NCI-H2029 (cell line): ENCODE measurements at places on chromosomes 12 and 14.
A peak's percentile ranks its signal among the peaks of the same experiment; 100 is the strongest.

DNA sequence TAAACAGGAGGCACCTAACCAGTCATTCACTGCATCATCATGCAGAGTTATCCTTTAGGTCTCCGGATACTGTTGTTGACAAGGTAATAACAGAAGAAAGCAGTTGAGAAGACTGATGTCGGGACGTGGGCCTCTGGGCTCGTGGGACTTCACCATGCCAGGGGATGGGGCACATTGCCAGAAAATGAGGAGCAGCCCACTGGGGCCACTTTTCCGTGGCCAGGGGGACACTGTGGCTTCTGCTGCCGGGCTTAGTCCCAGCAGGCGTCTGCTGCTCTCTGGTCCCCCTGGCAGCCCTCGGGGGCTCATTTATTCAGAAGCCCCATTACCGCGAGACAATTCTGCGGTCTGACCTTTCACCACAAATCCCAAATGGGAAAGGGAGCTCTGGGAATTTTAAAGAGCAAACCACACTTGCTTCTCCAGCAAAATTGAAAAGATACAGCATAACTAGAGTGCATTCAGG, 201.2 kb downstream of the DAD1 start:
- DNase-seq: no peak

DNA sequence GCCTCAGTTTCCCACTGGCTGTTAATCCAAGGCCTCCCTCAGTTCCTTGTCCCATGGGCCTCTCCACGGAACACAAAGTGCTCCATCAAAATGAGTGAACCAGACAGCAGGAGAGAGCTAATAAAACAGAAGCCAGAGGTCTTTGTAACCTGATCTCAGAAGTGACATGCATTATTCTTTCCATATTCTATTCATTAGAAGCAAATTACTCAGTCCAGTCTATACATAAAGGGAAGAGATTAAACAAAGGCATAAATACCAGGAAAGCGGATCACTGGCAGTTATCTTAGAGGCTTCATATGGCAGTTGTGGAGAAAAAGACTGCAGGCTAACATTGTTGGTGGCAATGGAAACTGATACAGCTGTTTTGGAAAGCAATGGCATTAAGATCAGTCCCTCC, 170.6 kb upstream of the GARIN6 start:
- DNase-seq: no peak

- DNase-seq: no peak
These were observed 35.8 kb upstream of the SPPL3 start for GRCh38 chr12:120940006-120940405.

- DNase-seq: no peak
These were observed 60.5 kb downstream of the ESR2 start for GRCh38 chr14:64233531-64234190.

GRCh38 chr12:108211157-108211556, 82.1 kb downstream of the WSCD2 start:
- no peak for DNase-seq

DNA sequence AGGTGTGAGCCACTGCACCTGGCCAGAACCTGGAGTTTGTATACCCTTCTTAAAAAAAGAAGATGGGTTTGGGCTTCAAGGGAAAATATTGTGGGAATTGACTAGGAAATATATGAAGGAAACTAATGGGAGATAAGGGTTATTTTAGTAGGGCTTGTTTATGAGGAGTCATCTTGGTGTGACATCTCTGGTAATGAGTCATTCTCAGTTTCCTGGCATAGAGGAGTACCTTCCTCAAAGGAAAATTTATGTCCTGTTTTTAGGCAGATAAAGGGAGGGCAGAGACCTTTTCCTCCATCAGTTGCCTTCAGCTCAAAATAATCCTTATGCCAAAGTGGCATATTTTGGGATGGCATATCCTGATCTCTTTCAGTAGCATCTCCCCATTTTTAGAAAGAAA, 30.6 kb upstream of the NFKBIA start:
- no peak for DNase-seq

- no peak for DNase-seq
These were observed 601 bp downstream of the ZNF839 start for GRCh38 chr14:102320033-102320660.

- peak; percentile 67 for DNase-seq
These were observed 169.5 kb upstream of the RTL1 start for GRCh38 chr14:101072945-101073597.

DNA sequence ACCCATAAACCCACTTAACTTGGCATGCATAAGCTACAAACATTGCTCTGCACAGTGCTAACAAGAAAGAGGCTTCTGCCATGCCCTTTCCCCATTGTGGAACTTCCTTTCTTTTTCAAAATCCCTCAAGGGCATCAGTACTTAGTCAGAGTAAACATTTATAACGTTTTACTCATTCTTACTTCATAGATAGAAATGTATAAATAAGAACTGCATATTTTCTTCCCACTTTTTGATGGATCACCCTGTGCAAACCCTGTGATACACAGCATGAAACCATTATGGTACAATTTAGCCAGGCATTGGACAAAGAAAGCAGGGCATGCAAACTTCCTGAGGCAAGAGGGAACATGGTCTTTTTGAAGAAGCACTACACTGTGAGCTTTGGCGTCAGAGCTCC, 113.8 kb upstream of the FOXG1 start:
- DNase-seq: no peak

- no peak for DNase-seq
These were observed 30.4 kb upstream of the GCH1 start for GRCh38 chr14:54933006-54933405.

DNA sequence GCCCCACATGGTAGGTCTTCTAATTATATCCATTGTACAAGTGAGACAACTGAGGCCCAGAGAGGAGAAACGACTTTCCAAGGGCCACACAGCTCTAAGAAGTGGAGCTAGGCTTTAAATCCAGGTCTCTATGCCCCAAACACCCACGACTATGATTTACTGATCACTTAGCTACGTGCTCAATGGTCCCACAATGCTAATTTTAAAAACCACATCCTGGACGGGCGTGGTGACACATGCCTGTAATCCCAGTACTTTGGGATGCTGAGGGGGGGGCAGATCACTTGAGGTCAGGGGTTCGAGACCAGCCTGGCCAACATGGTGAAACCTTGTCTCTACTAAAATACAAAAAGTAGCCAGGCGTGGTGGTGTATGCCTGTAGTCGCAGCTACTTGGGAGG, 8.4 kb upstream of the MLEC start:
- no peak for DNase-seq

DNA sequence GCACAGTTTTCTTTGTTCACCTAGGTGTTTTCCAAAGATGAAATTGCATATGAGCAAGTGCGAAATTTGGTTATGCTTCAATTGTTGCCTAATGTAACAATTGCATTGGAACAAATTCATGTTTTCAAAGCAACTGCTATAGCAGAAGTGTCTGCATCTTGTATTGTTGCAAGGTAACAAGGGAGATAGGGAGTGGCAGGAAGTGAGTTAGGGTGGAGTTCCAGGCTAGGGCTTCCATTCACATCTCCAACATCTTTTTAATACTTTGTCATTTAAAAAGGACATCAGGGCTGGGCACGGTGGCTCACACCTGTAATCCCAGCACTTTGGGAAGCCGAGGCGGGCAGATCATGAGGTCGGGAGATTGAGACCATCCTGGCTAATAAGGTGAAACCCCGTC, 312.3 kb upstream of the E2F7 start:
- DNase-seq: no peak

GRCh38 chr12:3076730-3077571, at the start of gene TSPAN9:
Gene TSPAN9 (plus strand): TSS chr12:3077379. CDS start chr12:3201194, 123,815 bp downstream.
- peak; percentile 74 for DNase-seq

DNA sequence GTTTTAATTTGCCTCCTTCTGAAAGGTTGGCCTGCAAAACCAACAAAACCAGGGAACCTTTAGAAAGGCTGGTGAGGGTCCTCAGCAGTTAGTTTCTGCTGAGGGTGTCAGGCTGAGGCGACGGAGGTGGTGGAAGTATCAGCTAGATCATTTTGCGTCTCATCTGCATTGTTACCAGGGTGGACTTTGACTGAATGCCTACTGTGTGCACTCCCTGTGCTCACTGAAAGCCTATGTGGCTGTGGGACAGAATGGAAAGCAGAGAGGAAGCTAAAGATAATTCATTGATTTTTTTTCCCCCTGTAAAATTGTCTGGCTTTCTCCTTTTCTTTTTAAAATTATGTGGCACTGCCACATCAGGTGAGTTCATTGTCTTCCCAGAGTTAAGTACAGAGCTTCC, 68.4 kb upstream of the SRSF5 start:
- no peak for DNase-seq

- no peak for DNase-seq
These were observed 190.0 kb downstream of the TMX1 start for GRCh38 chr14:51430079-51430478.

GRCh38 chr14:99910337-99911309, 117.4 kb downstream of the EML1 start:
- no peak for DNase-seq

- DNase-seq: no peak
These were observed 65.9 kb downstream of the KCNA1 start for GRCh38 chr12:4975574-4975973.

GRCh38 chr14:72513965-72514659, 379.8 kb downstream of the DPF3 start:
- DNase-seq: no peak

DNA sequence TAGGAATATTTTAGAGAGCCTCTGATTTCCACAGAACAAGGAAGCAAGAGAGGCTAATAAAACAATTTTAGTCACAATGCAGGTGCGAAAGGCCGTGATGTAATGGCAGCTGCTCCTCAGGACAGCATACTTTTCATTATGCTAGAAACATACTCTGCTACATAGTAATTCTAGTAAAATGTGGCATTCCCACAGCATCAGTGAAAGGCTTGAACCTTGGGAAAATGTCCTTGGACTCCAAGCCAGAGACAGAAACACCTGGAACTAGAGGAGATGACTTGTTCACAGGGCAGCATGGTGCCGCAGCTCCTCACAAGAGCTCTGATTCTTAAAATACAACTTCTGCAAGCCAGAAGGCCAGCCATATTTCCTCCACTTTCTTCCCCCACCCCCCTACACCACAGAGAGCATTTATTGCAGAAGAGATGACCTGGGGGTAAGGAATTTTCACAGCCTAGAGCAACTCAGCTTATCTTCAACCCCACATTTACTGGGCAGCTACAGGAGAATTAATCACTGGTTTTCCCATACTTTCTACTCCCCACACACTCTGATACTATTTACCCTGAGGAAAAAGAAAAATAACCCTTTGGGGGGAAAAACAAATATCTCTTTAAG, 15.8 kb downstream of the ABCC9 start:
- DNase-seq: no peak

DNA sequence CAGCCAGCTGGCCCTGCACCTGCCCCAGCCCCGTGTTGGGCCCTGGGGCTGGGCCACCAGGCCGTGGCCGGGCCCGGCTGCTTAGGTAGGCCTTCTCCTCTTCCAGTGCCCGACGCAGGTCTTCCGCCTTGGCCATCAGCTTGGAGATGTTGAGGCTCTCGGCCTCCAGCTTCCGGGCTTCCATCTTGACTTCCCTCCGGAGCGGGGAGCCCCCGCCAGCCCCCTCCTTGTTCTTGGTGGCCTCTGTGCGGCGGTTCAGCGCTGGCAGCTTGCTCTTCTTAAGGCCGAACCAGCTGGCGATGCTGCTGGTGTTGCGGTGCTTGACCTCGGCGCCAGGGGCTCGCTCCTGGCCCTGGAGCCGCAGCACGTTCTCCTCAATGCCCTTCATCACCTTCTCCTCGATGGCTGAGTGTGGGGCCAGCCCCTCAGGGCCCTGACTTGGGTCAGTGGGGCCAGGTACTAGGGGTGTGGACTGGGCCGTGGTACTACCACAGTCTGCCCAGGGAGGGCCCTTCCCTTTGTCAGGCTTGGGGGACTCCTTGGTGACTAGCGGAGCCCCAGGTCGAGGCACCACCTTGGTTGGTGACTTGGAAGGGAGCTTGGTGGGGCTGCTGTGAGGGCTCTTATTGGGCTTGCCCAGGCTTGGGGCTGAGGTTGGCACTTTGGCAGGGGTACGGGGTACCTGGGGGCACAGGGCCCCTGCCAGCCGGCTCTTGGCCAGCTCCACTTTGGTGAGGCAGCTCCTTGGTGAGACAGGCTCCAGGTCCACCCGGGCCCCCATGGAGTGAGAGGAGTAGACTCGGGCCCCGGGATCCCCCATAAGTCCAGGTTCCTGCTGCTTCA, 33.2 kb downstream of the NCKAP5L start:
- no peak for DNase-seq

DNA sequence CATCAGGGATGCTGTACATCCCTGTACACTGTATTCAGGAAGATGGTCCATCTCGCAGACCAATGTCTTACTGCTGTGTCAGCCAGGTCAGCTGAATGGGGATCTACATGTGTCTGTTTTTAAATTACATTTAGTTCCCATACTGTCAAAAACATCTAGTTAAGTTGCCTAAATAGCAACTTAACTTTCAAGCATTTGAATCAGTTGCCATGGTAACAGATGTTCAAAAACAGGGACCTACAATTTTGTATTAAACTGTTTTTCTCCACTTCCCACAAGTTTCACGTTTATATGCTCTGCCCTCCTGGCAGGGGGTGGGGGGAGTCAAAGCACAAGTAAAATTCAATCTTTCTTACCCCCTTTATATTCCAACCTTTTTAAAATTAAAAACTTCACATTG, 38.3 kb downstream of the C12orf42 start:
- DNase-seq: no peak

GRCh38 chr12:23523339-23523738, 426.1 kb downstream of the SOX5 start:
- no peak for DNase-seq

DNA sequence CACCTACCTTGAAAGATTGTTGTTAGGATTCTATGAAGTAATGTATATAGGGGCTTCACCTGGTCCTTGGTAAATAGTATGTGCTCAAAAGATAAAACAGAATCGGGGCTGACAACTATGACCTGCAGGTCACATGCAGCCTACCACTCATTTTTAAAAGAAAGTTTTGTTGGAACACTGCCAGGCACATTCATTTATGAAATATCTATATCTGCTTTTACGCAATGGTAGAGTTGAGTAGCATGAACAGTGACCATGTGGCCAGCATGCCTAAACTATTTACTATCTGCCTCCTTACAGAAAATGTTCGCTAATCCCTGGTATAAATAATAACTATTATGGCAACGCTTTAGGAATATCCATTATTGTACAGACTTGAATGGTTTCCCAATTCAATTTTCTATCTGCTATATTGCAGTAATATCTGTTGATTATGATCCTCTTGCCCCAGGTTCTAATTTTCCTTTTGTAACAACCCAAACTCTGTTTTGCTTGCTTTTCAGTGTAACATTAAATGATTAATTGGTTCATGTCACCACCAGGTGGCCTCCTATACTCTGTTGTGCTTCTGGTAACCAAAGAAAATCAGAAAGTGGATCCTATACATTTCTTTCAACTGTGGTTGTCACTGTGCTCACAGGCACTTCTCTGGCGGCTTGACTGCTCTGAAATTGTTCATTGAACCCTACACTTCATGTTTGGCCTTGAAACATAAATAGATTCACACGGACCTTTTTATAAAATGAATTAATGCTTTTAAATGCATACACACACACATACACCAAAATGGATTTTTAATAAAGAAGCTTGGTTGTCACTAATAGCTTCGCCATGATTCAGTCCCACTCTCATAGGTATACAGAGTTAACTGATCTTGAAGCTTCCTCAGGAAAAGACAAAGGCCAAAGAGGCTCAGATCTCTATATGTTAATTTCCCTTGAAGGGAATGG, 227.7 kb upstream of the NPAS3 start:
- DNase-seq: peak; percentile 96

- DNase-seq: no peak
These were observed 123.1 kb upstream of the RASSF8 start for GRCh38 chr12:25835385-25835784.

- no peak for DNase-seq
These were observed 9.3 kb upstream of the GMFB start for GRCh38 chr14:54498095-54498531.

- peak; percentile 12 for DNase-seq
These were observed 219.3 kb upstream of the NOS1 start for GRCh38 chr12:117580718-117581062.

GRCh38 chr12:18747895-18748294, 10.0 kb downstream of the CAPZA3 start:
- no peak for DNase-seq
